Upper lobe of right lung (tissue), 1 donor: ENCODE measurements at places on chromosomes 12 and 14. TPM values are rescaled to one million over a fixed set of nuclear protein-coding genes. Genes with fewer than 3 reads are reported as not detected.

The SLC17A8 gene
- total RNA-seq: 0.14 TPM

The MEG3 gene
- 15.6 TPM for total RNA-seq

The CLEC12A gene
- 43.4 TPM for total RNA-seq

The KRT85 gene
- total RNA-seq: not detected

The LRRC10 gene
- not detected for total RNA-seq

The DNAJC22 gene
- total RNA-seq: 0.67 TPM

The NRIP2 gene
- 0.61 TPM for total RNA-seq

The RERGL gene
- 0.72 TPM for total RNA-seq

The FOXA1 gene
- total RNA-seq: 20.6 TPM

The ITGA7 gene
- 14.7 TPM for total RNA-seq

The ADGRD1 gene
- total RNA-seq: 113 TPM

The BCL11B gene
- 2.4 TPM for total RNA-seq

The CMA1 gene
- 1.4 TPM for total RNA-seq

The GALNT9 gene
- 1.6 TPM for total RNA-seq

The ZNF891 gene
- 2.4 TPM for total RNA-seq

The MSRB3 gene
- total RNA-seq: 61.3 TPM

The LRP1-AS gene
- total RNA-seq: not detected

The ASCL1 gene
- total RNA-seq: not detected
